ENCODE measurements at places on chromosomes 16 and 17. TPM values are rescaled to one million over a fixed set of nuclear protein-coding genes. Genes with fewer than 3 reads are reported as not detected.

Gene TEDC2
- total RNA-seq: 5.3 TPM

- peak; percentile 11 for DNase-seq
These were observed 30.1 kb downstream of the LCMT1 start for GRCh38 chr16:25141648-25142047.

DNA sequence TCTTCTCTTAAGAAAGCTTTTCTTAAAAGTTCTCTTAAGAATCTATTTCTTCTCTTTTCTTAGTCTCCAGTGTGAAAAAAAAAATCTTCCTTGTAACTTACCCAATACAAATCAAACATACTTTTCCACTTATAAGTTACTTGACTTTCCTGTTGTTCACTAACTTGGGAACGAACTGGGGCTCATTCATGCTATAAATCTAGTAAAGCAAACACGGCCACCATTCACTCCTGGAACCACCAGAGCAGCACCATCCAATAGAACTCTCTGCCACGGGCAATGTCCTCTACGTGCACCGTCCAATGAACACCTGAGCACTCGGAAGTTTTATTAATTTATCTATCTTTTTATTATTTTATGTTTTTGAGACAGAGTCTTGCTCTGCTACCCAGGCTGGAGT is 20.8 kb downstream of the SRP68 start:
- DNase-seq: no peak

Gene BCL6B
- 15.1 TPM for total RNA-seq

Gene CES5A
- not detected for total RNA-seq

- DNase-seq: no peak
These were observed 950.8 kb upstream of the GOT2 start for GRCh38 chr16:59684911-59685310.

GRCh38 chr16:83305092-83305491 is 502.7 kb upstream of the HSBP1 start:
- DNase-seq: no peak

DNA sequence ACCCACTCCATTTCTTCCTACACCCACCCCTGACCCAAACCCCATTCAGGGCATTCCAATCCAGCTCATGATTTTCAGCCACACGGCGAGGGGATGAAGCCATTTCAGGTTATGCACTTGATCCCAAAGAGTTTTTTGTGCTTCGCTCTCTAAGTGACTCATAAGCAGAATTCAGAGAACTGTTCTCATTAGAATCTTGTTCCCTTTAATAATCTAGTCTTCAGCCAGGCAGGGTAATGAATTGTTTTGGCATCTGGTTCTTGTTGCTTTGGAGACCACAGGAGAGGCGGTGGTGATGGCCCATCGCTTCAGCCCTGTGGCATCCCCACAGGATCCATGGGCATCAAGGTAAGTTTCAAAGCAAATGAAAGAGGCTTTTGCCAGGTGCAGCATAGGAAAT is 4.8 kb upstream of the KRT31 start:
- DNase-seq: no peak

Gene HBQ1
- total RNA-seq: 2.5 TPM

- DNase-seq: no peak
These were observed 390.1 kb downstream of the RBFOX1 start for GRCh38 chr16:7722761-7723160.

Gene FOXN1
- total RNA-seq: not detected

DNA sequence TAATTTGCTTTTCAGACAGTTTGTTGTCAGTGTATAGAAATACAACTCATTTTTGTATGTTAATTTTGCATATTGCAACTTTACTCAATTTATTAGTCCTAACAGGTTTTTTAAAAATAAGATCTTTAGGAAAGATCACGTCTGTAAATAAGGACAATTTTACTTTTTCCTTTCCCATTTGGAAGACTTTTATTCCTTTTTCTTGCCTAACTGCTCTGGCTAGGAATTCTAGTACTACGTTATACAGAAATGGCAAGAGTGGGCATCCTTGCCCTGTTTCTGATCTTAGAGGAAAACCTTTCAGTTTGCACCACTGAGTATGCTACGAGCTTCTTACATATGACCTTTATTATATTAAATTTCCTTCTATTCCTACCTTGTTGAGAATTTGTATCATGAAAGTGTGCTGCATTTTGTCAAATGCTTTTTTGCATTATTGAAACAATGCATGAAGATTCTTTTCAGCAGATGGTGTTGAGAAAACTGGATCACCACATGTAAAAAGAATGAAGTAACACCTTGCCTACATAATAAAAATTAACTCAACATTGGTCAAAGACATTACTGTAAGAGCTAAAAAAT is 113.4 kb downstream of the BRIP1 start:
- DNase-seq: no peak

DNA sequence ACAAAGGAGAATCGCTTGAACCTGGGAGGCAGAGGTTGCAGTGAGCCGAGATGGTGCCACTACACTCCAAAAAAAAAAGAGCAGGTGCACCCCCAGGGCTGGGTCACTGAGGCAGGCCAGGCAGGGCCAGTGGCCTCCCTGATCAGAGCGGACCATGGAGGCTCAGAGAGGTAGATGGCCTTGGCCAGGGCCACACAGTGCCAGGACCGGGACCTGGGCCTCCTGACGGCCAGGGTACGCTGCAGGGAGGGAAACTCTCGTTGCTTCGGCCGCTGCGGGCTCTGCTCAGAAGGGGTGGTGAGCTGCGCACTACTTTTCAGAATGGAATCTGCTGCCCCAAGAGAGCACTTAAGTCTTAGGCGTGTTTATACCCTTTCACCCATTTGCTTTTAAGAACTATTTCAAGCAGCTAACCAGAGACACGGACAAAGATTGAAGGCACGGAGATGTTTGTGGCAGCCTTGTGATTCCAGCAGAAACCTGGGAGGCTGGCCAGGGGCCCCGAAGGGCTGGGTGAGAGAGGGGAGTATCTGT is 17.1 kb downstream of the MYO1C start:
- no peak for DNase-seq

GRCh38 chr17:80308692-80309517 is 48.3 kb downstream of the RNF213 start:
- DNase-seq: no peak

DNA sequence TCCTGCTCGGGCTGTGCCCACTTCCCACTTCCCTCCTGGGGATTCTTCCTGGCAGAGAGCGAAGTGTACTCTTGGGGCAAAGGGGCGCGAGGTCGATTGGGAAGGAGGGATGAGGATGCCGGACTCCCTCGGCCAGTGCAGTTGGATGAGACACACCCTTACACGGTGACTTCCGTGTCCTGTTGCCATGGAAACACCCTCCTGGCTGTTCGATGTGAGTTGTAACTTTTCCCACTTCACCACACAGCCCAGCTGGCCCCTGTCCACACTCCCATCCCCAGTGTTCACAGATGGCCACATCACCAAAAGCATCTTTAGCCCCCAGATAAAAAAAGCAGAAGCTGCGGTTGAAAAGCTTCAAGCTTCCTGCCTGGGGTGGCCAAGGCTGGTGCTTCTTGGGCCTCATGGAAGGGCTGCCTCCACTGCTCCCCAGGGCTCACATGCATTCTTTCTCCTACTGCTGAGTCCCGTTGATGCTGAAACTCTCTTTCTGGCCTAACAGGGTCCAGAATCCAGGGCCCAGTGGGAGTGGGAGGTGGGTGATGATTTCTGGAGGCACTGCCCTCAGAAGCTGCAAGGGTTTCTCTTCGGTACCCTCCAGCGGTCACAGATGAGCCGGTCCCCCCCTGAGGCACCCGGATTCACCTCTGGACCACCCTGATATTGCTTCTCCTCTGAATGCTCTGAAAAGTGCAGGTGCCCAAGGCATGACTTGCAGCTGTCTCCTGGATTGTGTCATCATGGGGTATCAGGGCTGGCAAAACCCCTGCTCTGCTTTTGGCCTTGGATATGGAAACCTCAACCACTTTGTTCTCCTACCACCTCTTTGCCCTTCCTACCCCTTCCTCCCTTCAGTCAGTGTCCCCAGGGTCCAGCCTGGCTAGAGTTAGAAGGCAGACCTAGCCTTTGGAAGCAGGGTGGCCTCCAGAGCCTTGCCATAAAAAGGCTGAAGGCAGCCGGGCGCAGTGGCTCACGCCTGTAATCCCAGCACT is 2.2 kb upstream of the TRAF4 start:
- peak; percentile 54 for DNase-seq

DNA sequence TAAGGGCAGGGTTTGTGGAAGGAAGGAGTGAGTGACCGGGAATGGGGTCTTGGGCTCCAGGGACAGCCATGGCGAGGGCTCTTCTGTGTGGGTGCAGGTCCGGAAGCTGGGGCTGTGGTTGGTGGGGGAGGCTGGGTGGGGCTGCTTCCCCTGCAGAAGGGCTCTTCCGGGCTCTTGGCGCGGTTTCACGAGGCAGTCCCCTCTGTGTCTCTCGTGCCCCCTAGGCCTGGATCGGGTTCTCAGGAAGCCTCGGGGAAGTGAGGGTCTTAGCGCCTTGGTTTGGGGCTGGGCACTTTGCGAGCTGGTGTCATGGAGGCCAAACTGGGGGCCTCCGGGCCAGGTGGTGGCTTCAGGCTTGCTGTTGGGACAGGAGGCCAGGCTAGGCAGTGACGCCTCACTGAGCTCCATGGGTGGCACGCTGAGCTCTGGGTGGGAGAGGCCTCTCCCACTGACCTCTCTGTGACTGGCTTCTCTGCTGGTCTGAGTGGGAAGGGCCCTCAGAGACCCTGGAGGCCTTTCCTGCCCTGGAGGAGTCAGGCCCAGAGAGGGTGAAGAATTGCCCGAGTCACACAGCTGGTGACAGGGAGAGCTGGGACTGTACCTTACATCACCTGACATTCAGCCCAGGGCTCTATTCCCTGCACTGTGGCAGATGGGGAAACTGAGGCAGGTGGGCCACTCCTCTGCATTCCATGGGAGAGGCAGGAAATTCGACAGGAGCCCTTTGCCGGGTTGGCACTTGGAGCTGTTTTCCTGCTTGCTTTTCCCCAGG is 8.2 kb downstream of the ADCY7 start:
- DNase-seq: no peak

DNA sequence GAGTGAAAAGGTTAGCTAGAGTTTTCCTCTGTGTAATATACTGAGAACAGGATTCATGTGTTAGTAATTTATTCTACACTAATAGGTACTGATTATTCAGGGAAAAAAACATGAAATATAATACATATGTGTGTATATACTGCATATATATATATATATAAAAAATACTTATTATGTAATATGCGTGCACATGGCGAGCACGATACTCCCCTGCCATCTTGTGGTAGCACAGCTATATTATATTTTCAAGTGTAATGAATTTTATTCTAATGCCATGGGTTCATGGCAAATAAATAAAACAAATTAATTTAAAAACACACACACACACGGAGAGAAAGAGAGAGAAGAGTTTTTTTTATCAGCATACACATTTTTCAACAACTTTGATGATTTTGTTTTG is 460.6 kb downstream of the KCNJ2 start:
- peak; percentile 15 for DNase-seq

DNA sequence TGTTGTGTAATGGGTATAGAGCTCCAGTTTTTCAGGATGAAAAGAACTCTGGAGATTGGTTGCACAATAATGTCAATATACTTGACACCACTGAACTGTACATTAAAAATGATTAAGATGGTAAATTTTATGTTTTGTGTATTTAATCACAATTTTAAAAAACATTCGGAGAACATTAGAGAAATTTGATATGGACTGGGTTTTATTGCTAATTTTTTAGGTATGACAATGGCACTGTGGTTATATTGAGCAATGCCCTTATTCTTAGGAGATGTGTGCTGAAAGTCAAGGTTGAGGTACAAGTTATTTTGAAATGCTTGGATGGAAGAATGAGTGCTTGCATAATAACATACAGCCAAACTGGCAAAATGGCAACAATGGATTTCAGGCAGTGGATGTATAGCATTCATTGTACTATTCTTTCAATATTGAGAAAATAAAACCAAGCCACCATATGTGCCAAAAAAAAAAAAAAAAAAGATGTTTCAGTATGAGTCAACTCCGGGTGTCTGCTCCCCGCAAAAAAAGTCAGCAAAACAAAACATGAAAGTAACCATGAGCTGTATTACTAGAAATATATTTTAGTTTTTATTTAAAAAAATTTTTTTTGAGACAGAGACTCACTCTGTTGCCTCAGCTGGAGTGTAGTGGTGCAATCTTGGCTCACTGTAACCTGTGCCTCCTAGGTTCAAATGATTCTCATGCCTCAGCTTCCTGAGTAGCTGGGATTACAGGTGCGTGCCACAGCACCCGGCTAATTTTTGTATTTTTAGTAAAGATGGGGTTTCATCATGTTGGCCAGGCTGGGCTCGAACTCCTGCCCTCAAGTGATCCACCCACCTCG is 19.8 kb downstream of the HOXB1 start:
- DNase-seq: no peak

- no peak for DNase-seq
These were observed 388.6 kb downstream of the GRIN2A start for GRCh38 chr16:9793623-9794022.

DNA sequence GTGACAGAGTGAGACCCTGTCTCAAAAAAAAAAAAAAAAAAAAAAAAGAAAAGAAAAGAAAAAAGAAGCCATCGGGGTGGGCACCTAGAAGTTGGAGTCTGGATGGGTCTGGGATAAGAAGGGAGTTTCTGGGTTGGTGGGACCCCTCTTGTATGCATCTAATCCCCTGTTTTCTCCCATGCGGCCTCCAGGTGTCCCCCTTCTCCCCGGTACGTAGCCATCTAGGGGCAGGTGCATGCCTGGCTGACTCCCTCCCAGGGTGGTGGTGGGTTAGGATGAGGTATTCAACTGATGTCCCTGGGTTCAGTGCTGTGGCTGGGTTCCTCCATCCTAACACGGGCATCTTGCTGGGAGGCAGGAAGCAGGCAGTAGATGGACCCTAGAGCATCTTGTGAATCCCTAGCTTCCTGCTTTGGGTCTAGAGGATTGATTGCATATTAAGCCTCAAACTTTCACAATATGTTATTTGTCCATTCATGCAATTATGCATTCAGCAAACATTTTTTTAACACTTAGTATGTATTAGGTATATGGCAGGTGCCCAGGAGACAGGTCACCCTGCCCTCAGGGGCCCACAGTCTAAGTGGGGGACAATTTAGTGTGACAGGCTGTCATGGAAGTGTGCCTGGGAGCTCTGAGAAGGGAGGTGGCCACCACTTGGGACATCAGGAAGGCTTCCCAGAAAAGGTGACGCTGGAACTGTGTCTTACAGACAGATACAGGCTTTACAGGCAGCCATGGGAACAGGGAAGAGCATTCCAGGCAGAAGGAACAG is 13.1 kb downstream of the FMNL1 start:
- DNase-seq: no peak

GRCh38 chr16:75948886-75949285 is 222.6 kb upstream of the CPHXL start:
- DNase-seq: no peak

- DNase-seq: peak; percentile 88
These were observed 1.7 kb upstream of the GPRC5B start for GRCh38 chr16:19886073-19886941.

- no peak for DNase-seq
These were observed 32.1 kb downstream of the ABR start for GRCh38 chr17:1147664-1148063.

DNA sequence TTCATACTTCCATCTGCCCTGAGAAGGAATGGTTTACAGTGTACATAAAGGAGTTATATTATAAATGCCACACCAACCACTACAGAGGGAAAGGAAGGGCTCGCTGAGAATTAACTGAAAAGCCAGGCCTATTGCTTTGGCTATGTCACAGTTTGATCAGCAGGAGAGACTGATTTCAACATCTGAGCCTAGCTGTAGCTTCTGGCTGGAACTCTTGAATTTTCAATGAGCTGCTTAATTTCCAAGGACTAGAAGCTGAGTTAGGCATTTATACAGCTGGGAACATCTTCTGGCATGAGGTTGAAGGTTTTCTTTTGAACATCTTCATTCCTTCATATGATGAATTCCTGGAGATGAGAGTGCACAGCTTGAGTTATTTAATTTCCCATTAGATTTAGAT is 47.6 kb upstream of the GNAO1 start:
- DNase-seq: peak; percentile 20

Gene PDILT
- total RNA-seq: not detected
